Activated CD4-positive, alpha-beta T cell treated with anti-CD3 and anti-CD28 coated beads, Interleukin-2, amount 50 U/mL, for 48 hours (primary cell): ENCODE measurements at places on chromosomes 3 and 15.

DNA sequence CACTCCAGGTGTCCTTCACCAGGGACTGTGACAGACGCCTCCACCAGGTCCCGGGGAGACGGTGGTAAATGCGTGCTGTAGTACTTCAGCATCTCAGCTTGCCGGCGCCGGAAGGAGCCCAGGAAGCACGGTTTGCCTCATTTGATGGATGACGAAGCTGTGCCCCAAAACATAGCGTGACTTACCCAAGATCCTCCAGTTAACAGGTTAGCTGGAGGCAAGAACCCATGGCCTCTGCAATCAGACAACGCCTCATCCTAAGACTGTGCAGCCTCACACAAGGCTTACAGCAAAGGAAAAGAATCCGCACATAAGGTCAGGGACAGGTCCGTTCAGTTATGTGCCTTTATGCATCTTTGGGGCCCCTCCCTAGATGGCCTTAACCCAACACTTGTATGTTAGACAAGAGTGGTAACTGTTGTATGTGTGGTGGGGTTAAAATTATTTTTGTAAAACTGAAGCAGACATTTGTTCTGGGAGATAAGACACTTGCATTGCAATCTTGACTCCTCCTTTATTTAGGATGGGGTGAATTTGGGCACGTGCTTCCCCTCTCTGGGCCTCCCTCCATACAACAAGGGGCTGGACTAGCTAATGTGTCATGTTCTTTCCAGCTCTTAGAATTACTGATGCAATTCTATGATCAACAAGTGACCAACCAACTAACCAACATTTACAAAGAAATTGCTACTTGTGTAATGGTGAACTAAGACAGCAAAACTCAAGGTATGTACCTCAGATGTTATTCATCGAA lies 39.4 kb downstream of the VGLL4 start:
- DNase-seq, result no peak

DNA sequence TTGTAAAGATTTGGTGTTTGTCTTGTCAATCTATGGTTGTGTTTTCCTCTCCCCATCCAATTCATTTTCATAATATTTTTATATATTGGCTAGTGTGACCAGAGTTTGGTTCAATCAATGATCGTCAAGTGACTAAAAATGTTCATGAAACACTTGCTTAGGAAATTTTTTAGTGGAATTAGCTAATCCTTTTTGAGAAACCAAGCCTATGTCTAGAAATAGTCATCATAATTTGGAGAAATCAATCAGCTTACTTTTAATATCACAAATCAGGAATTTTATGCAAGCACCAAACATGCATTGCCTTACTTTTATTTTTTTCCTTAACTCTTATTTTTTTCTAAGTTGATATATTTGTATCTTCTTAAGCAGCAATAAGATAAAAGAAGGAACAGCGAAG lies 403.1 kb upstream of the TBL1XR1 start:
- no peak for DNase-seq

DNA sequence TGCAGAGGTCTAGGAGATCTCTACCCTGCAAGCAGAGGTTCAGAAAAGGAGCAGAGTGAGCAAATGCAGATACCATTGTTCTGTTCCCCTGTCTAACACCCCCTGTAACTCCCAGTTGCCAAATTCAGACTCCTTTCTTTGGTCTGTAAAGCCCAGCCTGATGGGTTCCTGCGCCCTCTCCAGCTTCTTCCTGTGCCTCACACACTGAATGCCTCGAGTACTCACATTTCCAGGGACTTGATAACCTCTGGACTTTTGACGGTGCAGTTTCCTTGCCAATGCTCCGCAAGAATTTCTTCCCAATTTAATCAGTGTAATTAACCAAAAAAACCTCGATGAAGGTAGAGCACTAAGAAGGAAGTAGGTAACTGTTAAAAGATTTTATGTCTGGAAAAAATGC lies 19.3 kb downstream of the PDE8A start:
- DNase-seq, result no peak

DNA sequence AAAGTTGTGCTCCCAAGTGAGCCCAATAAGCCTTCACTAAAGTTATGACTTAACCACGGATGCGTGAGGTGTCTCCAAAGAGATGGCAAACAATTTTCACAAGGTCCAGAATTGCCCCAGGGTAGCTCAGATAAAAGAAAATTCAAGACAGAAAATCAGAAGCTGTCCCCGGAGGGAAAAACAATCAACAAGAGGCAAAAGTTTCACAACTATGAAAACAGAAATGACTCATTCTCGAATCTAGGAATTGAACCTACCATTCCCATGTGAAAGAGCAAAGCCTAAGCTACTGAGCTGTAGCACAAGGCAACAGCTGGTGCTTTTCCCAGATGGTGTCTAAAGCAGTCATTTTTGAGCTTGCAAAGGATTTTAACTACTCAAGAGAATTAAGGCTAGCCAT lies 33.5 kb upstream of the MKRN3 start:
- DNase-seq, result no peak

GRCh38 chr3:43155464-43156121 lies 49.7 kb upstream of the POMGNT2 start:
- DNase-seq, result no peak

DNA sequence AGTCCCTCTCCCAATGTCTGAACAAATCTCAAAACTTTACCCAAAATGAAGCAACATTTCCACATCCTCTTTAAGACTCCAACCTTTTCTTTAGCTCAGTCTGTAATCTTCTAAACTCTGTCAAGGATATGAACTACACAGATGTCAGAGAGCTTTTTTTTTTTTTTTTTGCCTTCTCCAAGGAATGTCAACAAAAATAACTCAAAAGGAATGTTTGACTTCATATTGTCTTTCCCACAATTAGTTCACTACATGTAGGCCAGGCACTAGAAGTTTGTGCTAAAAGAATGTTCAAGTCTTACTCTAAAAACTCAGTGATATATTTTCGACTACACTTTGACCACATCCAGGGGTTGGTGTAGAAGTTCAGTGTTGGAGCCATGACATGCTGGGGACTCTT lies 37.1 kb downstream of the ADAMTS9 start:
- DNase-seq, result no peak
